ENCODE measurements at places on chromosomes 12 and 14. TPM values are rescaled to one million over a fixed set of nuclear protein-coding genes. Genes with fewer than 3 reads are reported as not detected.

Gene NACA
- polyA plus RNA-seq, result 1,966 TPM

Gene SRRM4
- polyA plus RNA-seq, result 0.02 TPM

Gene IRAK3
- 4.7 TPM for polyA plus RNA-seq

Gene DCN
- 366 TPM for polyA plus RNA-seq

Gene TAMALIN
- polyA plus RNA-seq, result 23.4 TPM

Gene RPS6KA5
- 9.2 TPM for polyA plus RNA-seq

Gene IGF1
- 3.7 TPM for polyA plus RNA-seq

Gene CISTR
- polyA plus RNA-seq, result not detected

Gene TESPA1
- 0.18 TPM for polyA plus RNA-seq

Gene KRT75
- not detected for polyA plus RNA-seq

Gene CCDC91
- 36.0 TPM for polyA plus RNA-seq

Gene PAX9
- polyA plus RNA-seq, result 0.33 TPM

Gene KLRC2
- not detected for polyA plus RNA-seq

Gene PLEKHH1
- 87.7 TPM for polyA plus RNA-seq

Gene SOS2
- polyA plus RNA-seq, result 43.2 TPM

Gene TRIM9
- polyA plus RNA-seq, result 2.8 TPM

Gene SPIC
- polyA plus RNA-seq, result not detected

Gene RASSF9
- 16.8 TPM for polyA plus RNA-seq

Gene NINJ2
- polyA plus RNA-seq, result 1.3 TPM

Gene CCDC92
- 50.4 TPM for polyA plus RNA-seq

Gene TGM1
- 2.3 TPM for polyA plus RNA-seq

Gene SUOX
- polyA plus RNA-seq, result 55.5 TPM

Gene SVOP
- polyA plus RNA-seq, result 0.10 TPM

Gene MIP
- polyA plus RNA-seq, result 0.17 TPM

Gene ALDH6A1
- polyA plus RNA-seq, result 144 TPM

Gene TXNDC16
- polyA plus RNA-seq, result 23.7 TPM

Gene IRF9
- 64.5 TPM for polyA plus RNA-seq

Data from left kidney (tissue), 8 donors.